ENCODE measurements at places on chromosomes 5 and 9. TPM values are rescaled to one million over a fixed set of nuclear protein-coding genes. Genes with fewer than 3 reads are reported as not detected.

GRCh38 chr9:125970340-125970739 lies 223.2 kb downstream of the PBX3 start:
- H3K4me1 ChIP-seq = peaks cover 4% of the 10 kb centered on the region
- H3K27me3 ChIP-seq = no peaks in the 10 kb centered on the region
- no peak for DNase-seq
- no peak overlapping the region for H3K4me3 ChIP-seq
- peaks cover 15% of the 10 kb centered on the region for H3K36me3 ChIP-seq

DNA sequence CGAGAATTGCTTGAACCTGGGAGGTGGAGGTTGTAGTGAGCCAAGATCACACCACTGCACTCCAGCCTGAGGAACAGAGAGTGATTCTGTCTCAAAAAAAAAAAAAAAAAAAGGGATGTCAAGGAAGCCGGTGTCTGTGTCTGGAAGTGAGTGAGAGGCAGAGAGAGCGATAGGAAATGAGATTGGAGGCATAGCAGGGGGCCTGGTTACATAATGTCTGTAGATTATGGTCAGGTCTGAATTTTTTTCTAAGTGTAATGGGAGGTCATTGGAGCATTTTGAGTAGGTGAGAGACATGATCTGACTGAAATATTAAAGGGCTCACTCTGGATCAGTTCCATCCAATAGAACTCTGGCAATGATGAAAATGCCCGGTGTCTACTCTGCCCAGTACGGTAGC lies 40.4 kb upstream of the CTNNA1 start:
- DNase-seq = no peak
- H3K27ac ChIP-seq = no peak overlapping the region
- no peaks in the 10 kb centered on the region for H3K36me3 ChIP-seq
- no peak overlapping the region for H3K4me3 ChIP-seq
- H3K27me3 ChIP-seq = no peaks in the 10 kb centered on the region

GRCh38 chr5:139131465-139131864 lies 66.7 kb downstream of the SIL1 start:
- peak overlapping the region; percentile 81 for H3K27ac ChIP-seq
- no peaks in the 10 kb centered on the region for H3K27me3 ChIP-seq
- DNase-seq = peak; percentile 83
- peaks cover 52% of the 10 kb centered on the region for H3K4me1 ChIP-seq

- H3K4me3 ChIP-seq = no peak overlapping the region
- no peaks in the 10 kb centered on the region for H3K27me3 ChIP-seq
- H3K4me1 ChIP-seq = no peaks in the 10 kb centered on the region
- H3K36me3 ChIP-seq = no peaks in the 10 kb centered on the region
- DNase-seq = no peak
- no peak overlapping the region for H3K27ac ChIP-seq
Observed at GRCh38 chr5:170880084-170880483, 18.3 kb downstream of the RANBP17 start.

- no peaks in the 10 kb centered on the region for H3K36me3 ChIP-seq
- H3K27me3 ChIP-seq = no peaks in the 10 kb centered on the region
- H3K4me3 ChIP-seq = no peak overlapping the region
- peak overlapping the region; percentile 6 for H3K27ac ChIP-seq
- DNase-seq = no peak
Observed at GRCh38 chr9:137217276-137218211, 4.5 kb downstream of the RNF208 start.

DNA sequence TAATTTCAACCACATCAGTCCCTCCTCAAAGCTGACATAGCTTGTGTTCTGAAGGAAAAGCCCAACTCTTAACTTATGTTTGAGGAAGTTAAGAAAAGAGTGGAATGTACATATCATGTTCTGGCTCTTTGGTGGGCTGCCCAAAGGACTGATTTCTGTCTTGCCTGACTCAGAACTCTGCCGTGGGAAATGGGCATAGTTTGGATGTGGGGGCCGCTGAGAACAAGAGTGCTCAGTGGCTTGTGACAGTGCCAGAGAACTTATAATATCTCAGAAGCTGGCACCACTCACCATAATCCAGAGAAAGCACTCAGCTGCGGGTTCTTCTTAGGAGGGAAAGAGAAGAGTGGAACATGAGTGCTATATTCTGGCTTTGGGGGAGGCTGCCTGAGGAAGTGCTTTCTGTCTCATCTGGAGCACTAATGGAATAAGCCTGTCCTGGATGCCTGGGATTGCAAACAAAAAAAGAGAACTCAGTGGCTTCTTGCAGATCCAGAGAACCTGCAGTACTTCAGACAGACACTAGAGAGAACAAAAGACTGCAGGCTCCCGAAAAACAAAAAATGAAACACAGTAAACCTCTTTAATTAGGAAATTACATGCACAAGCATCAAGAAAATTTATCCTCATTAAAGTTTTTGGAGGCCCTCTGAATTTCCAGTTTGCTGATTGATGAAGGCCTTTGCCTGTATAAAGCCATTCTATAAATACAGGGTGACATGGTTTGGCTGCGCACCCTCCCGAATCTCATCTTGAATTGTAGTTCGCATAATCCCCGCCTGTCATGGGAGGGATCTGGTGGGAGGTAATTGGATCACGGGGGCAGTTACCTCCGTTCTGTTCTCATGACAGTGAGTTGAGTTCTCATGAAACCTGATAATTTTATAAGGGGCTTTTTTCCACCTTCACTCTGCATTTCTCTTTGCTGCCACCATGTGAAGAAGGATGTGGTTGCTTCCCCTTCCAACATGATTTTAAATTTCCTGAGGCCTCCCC lies 207.0 kb downstream of the DMAC1 start:
- DNase-seq = no peak
- no peaks in the 10 kb centered on the region for H3K4me1 ChIP-seq
- no peak overlapping the region for H3K4me3 ChIP-seq
- no peaks in the 10 kb centered on the region for H3K36me3 ChIP-seq

DNA sequence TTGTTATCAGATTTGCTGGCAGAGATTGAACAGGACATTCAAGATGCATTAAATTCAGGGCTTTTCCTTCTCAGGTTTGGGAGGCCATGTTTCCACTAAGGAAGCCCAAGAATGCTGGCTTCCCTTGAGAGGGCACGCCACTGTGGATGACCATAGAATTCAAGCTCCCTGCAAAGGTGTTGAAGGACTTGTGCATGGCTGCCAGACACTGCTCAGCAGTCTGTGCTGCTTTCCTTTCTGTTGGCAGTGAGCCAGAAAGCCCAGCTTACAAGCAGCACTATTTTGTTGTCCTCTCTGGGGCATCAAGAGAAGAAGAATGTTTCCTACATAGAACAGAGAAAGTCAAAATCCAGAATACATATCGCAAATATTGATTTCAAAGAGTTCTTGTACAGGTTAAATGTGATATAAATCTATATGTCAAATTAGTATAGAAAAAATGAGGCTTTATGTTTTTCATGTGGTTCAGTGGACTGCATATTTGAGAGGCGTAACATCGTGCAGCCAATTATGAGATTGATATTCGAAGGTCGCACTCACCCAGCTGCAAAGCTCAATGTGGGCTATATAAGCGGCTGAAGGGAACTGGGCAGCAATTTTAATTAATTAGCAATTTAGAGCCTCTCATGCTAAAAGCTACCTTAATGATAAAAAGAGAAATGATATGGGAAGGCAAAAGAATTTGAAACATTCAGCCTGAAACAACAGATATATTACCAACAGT lies 103.1 kb upstream of the ISL1 start:
- no peak overlapping the region for H3K4me3 ChIP-seq
- H3K36me3 ChIP-seq = no peaks in the 10 kb centered on the region
- H3K27ac ChIP-seq = no peak overlapping the region
- no peaks in the 10 kb centered on the region for H3K27me3 ChIP-seq
- H3K4me1 ChIP-seq = no peaks in the 10 kb centered on the region
- DNase-seq = no peak

DNA sequence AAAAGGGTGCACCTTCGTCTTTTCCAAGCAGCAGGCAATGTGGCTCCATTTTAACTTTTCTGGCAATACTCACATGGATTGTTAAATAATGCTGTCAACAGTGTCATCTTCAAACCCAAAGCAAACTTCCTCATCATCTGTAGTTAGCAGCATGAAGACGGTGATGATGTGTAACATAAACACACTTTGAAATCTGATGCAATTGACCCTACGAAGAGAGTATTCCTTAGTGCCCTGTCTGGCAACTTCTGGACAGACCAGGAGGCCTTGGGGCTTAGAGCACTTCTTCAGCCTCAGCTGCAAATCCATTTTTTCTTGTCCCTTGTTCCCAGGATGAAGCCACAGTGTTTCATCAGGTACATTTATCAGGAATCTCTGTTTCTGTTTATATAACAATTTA lies 149.1 kb downstream of the GHR start:
- H3K27me3 ChIP-seq = no peaks in the 10 kb centered on the region
- no peak for DNase-seq
- no peak overlapping the region for H3K4me3 ChIP-seq
- no peak overlapping the region for H3K27ac ChIP-seq

DNA sequence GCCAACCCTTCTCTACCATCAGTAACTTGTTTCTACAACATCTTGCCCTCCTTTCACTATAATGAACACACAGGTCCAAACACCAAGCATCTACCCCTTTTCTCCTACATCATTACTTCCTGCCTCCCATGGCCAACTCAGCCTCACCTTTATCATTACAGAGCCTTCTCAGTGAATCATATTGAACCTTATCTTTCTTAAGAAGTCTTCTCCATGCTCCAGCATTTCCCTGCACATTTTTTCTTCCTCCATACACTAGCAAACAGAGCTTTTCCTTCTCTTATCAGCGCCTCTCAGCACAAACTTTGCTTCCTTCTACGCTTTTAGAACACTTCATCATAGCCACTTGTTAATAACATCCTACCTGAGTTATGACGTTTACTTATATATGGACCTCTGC lies 148.2 kb downstream of the ARL15 start:
- no peak overlapping the region for H3K4me3 ChIP-seq
- DNase-seq = no peak
- H3K36me3 ChIP-seq = no peaks in the 10 kb centered on the region
- H3K4me1 ChIP-seq = peaks cover 16% of the 10 kb centered on the region
- H3K27me3 ChIP-seq = no peaks in the 10 kb centered on the region

- DNase-seq = no peak
- no peaks in the 10 kb centered on the region for H3K36me3 ChIP-seq
- no peaks in the 10 kb centered on the region for H3K27me3 ChIP-seq
- H3K4me3 ChIP-seq = no peak overlapping the region
- H3K4me1 ChIP-seq = no peaks in the 10 kb centered on the region
- H3K27ac ChIP-seq = no peak overlapping the region
Observed at GRCh38 chr5:127094161-127094814, 21.0 kb upstream of the C5orf63 start.

GRCh38 chr5:41219658-41220269 lies 6.4 kb upstream of the C6 start:
- H3K27me3 ChIP-seq = no peaks in the 10 kb centered on the region
- H3K27ac ChIP-seq = peak overlapping the region; percentile 49

- H3K4me3 ChIP-seq = no peak overlapping the region
- H3K36me3 ChIP-seq = no peaks in the 10 kb centered on the region
- H3K4me1 ChIP-seq = peaks cover 8% of the 10 kb centered on the region
- H3K27me3 ChIP-seq = no peaks in the 10 kb centered on the region
- no peak overlapping the region for H3K27ac ChIP-seq
Observed at GRCh38 chr5:75043633-75044264, 8.6 kb downstream of the GCNT4 start.

DNA sequence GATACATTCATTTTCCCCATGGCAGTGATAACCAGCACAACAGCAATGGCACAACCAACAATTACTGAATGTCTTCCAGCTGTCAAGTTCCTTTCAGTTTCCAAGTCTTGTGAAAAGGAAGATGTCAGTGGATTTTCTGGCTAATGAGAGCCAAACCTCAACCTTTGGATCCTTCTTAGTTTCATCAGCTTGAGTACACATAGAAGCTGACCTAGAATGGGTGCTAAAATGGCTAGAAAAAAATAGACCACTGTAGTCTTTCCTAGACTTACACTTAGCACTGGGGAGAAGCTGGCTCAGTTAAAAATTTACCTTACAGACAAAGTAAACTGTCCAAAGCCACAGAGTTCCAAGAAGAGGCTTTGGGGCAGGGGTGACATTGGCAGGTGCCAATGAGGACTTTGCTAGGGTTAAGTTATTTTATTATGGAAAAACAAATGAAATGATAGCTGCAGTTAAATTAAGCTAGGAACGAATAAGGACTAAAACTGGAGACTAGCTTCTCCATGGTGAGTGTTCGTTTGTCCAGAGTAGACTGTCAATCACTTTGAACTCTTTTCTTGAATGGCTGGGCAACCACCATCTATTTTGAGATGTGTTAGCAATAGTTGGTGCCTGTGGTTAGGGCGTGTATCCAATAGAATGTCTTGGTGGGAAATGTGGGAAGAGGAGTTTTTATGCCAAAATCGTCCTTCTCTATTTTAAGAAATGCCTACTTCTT lies 25.9 kb upstream of the TXN start:
- no peak for DNase-seq
- no peak overlapping the region for H3K4me3 ChIP-seq
- no peak overlapping the region for H3K27ac ChIP-seq
- no peaks in the 10 kb centered on the region for H3K27me3 ChIP-seq

DNA sequence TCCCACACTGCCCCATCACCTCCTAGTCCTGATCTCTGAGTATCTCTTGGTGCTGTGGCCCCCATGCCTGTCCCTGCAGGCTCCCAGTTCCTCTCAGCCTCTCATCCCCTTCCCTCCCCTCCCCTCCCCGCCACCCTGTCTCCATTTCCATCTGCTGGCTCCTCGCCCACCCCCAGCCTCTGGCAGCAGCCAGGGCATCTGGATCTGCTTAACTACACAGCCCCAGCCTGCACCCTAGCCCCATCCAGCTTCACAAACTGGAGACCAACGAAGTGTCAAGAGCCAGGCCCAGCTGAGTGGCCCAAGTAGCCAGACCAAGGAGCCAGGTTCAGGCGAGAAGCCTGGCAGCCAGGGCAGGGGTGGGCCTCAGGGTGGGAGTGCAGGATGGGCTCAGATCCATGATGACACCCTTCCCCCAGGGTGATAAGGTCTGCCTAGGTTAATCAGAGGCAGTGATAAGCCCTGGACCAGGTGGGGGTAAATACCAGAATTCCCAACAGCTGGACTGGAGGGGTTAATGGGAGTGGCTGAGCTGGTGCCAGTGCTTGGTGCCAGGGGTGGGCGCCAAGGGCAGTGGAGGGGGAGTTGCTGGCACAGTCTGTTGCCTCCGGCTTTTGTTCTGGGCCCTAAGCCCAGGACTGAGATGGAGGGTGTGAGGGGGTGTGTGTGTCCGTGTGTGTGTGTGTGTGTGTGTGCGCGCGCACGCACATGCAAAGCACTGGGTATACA lies 2.5 kb downstream of the IL11RA start:
- peak overlapping the region; percentile 56 for H3K4me3 ChIP-seq
- DNase-seq = peak; percentile 95
- H3K27me3 ChIP-seq = no peaks in the 10 kb centered on the region
- H3K27ac ChIP-seq = peak overlapping the region; percentile 91
- H3K4me1 ChIP-seq = peaks cover 50% of the 10 kb centered on the region
- peaks cover 12% of the 10 kb centered on the region for H3K36me3 ChIP-seq

ITGA1 gene
- 222 TPM for total RNA-seq

AGXT2 gene
- total RNA-seq = not detected

C9orf50 gene
- not detected for total RNA-seq

CMBL gene
- 10.0 TPM for total RNA-seq

SLC25A2 gene
- not detected for total RNA-seq

FKTN gene
- 13.9 TPM for total RNA-seq

ABCA1 gene
- 96.7 TPM for total RNA-seq

PCDHAC2 gene
- 2.1 TPM for total RNA-seq

ISL1 gene
- 0.81 TPM for total RNA-seq

SHOC1 gene
- total RNA-seq = not detected

SV2C gene
- total RNA-seq = 0.55 TPM

ARSI gene
- 1.5 TPM for total RNA-seq

Measured in sigmoid colon (tissue), 7 donors.